ENCODE measurements at places on chromosomes 5 and 9.

DNA sequence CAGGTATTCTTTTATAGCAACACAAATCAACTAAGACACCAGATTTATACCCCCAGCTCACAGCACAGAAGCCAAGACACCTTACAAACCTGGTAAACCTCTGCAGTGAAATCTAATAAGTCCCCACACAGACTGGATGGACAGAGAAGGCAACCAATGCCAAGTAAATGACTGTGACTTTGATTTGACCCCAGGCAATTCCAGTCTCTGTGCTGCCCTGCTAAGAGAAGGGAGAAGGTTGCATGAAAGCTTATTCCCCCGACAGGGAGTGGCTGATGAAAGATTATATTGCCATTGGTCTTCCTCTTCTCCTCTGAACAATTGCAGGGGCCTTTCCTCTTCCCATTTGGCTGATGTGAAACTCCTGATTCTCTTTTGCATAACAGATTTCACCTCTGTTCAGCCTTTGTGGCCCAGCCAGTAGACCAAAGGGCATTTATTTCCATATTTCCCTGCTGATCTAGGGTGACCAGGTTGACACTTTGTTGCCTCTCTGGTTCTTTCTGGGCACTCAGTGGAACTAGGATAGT lies 107.6 kb downstream of the ADRB2 start:
- DNase-seq = no peak

GRCh38 chr9:77807846-77808750 lies 160.0 kb upstream of the GNA14 start:
- no peak for DNase-seq

- DNase-seq = no peak
Observed at GRCh38 chr5:115050866-115051265, 118.8 kb downstream of the TRIM36 start.

DNA sequence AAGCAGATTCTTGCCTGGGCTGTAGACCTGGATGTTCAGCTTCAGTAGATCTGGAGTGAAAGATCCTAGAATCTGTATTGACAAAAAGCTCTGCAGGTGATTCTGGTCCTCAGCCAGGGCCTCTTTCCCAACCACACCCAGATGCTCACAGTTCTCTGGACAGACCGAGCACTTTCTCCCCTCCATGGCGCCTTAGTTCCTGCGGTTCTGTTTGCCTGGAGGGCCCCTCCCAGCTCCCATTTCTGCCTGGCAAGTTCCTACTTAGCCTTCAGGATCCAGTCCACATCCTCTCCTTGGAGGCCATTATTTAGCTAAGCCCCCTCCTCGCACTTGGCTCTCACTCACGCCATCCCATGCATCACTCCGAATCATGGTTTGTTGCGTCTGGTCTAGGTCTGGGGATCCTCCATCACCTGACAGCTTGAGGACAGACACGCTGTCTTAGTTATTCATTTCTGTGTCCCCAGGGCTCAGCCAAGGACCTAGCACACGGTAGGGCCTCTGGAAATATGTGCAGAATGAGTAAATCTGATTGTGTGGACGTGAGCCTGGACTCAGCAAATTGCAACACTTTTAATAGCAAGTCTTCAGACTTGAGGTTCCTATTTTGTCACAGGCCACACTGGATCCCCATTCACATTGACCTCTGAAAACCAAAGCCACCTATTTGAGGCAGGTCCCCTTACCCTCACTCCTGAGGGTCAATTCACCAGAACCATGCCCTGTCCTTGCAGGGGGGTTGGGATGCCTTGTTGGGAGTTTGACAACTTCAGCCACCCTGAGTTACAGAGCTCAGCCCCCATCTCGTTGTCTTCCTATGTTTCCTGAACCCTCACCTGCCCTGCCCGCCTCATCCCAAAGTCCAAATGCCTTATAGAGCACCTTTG lies 50.7 kb downstream of the COL15A1 start:
- no peak for DNase-seq

GRCh38 chr5:88090506-88090905 lies 178.1 kb downstream of the TMEM161B start:
- no peak for DNase-seq

DNA sequence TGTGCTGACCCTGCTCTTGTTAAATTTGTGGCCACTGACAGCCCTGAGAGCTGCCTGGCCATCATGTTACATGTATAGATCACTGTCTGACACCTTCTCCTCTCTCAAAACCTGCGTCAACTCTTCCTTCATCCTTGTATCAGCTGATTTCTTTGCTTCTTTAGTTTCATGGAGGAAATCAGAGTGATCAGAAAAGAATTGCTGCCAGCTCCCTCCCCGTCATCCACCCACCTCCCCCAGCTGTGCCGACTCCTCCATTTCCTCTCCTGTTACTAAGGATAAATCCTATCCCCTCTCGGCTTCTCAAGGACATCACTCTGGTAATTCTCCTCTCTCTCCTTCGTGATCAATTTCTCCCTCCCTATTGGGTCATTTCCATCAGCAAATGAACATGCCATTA lies 108.9 kb downstream of the ICE1 start:
- DNase-seq = no peak

DNA sequence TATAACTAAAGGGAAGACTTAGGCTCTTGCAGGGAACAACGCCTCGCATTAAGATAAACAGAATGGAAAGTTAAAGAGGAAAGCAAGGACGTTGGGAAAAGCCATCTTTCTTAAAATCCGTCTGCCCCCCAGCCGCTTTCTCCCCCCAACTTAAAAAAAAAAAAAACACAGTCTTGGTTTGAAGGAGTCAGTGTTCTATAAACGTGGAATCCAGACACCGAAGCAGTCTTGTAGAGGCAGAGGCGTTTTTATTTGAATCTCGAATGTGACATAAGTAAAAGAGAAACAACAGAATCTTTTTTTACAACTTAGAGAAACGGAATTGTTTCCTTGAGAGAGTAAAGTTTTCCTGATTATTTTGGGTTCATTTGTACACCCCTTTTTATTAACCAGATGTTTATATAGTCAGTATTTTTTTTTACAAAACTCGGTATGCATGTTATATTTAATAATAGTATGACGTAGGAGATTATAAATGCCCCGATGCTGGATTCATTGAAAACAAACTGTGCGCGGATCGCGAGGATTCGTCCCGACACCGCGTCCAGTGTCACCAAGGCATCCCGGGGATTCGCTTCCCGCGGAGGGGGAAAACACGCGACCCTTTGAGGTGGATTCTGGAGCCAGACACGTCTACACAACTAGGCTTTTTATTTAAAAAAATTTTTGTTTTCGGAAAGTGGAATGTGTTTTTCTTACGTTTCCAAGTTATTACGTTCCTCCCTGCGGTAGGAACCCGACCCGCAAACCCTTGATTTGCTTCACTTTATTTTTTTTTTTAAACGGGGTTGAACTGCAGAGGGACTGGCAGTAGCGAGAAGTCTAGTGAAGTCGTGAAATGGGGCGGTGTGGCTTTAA lies 6.7 kb downstream of the PTCH1 start:
- DNase-seq = peak; percentile 40

GRCh38 chr9:98834386-98834785 lies 26.9 kb downstream of the GALNT12 start:
- DNase-seq = no peak

- DNase-seq = no peak
Observed at GRCh38 chr5:62600560-62601252, 22.1 kb downstream of the LRRC70 start.

DNA sequence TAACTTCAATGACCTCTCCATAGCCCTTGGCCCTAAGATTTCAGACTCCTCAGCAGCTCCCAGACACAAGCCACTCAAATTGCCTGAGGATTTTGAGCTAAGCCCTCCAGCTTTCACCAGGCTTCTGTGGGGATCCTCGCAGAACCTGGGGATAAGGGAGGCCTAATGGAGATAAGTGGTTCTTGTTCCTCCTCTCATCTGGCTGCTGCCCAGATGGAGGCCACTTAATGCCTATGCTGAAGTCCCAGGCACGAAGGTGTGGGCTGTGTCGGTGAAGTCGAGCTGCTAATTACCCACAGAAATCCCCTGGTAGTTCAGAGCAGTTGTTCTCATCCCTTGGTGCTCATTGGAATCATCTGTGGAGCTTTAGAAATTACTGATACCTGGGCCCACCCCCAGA lies 10.3 kb upstream of the FAT2 start:
- no peak for DNase-seq

- peak; percentile 3 for DNase-seq
Observed at GRCh38 chr5:155943516-155944407, 383.2 kb upstream of the SGCD start.

DNA sequence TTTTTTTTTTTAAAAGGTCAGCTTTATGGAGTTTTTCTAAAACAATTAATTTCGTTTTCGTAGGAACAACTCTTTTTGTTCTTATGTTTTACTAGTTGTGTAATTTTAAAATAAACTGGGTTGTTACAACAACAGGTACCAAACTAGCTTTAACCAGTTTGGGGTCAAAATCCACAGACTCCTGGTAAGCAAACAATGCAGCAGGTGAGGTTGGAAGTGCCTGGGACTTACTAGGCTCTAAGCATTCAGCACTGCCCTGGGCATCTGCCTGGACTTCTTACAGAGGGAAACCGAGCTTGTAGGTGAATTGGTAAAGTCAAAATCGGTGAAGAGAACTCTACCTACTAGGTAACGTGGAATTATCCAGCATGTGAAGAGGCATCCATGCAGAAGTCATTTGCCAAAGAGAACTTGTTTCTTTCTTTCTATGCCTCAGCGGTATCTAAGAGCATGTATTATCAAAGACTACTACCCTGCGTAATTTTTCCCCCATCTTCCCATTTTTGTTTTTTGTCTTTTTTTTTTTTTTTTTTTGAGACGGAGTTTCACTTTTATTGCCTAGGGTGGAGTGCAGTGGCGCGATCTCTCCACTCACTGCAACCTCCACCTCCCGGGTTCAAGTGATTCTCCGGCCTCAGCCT lies 145.4 kb downstream of the KCTD16 start:
- no peak for DNase-seq

- DNase-seq = no peak
Observed at GRCh38 chr5:64145216-64145895, 20.3 kb upstream of the RNF180 start.

- DNase-seq = no peak
Observed at GRCh38 chr9:128120061-128120740, 7.3 kb downstream of the PTGES2 start.

DNA sequence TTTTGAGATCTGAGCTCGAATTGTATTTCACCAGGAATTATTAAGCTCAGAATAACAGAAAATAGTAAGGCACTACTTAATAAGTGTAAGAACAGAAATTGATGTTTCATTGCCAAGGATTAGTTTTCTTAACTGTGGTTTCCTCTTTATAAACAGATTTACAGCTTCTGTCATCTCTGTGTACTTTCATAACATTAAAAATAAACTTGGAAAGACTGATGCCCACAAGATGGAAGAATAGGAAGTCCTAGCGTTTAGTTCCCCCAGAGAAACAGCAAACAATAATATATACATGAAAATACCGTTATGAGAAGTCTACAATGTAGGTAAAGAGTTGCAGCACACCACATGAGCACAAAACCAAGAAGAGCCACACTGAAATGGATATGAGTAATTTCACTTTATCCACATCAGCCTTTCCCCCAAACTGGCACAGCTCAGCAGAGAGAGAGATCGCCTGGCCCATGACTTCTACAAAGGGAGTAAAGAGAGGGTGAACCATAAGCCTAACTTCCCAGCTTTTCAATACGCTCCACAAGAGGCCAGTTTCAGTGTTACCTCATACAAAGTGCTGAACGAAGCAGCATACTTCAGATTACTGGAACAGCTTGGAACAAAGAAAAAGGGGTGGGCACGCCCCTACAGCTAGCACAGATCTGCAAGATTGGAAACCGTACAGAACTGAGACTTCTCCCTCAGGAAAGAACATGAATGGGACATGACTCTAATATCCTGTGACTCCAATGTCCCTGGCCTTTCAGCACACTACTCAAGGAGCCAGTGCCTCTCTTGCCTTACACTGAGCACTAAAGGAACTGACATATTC lies 75.4 kb downstream of the EMB start:
- DNase-seq = no peak

GRCh38 chr5:1936413-1936812 lies 53.7 kb upstream of the IRX4 start:
- DNase-seq = no peak

DNA sequence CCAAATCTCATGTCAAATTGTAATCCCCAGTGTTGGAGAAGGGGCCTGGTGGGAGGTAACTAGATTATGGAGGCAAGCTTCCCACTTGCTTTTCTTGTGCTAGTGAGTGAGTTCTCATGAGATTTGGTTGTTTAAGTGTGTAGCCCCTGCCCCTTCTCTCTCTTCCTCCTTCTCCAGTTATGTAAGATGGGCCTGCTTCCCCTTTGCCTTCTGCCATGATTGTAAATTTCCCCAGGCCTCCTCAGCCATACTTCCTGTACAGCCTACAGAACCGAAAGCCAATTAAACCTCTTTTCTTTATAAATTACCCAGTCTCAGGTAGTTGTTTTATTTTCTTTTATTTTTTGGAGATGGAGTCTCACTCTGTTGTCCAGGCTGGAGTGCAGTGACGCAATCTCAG lies 18.2 kb upstream of the TXNDC8 start:
- no peak for DNase-seq

DNA sequence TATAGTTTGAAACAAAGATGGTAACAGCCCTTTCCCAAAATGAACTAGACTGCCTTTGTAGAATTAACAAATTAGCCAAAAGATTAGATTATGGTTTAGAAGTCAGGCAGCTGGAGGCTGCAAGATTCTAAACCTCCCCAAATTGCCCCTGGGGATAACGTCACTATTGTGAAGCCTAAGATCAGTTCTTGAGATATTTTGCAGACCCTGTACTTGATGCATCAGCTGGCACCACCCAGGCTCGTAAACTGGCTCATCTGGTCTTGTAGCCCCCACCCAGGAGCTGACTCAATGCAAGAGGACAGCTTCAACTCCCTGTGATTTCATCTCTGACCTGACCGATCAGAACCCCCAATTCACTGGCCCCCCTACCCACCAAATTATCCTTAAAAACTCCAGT lies 4.2 kb upstream of the SOWAHA start:
- DNase-seq = no peak

DNA sequence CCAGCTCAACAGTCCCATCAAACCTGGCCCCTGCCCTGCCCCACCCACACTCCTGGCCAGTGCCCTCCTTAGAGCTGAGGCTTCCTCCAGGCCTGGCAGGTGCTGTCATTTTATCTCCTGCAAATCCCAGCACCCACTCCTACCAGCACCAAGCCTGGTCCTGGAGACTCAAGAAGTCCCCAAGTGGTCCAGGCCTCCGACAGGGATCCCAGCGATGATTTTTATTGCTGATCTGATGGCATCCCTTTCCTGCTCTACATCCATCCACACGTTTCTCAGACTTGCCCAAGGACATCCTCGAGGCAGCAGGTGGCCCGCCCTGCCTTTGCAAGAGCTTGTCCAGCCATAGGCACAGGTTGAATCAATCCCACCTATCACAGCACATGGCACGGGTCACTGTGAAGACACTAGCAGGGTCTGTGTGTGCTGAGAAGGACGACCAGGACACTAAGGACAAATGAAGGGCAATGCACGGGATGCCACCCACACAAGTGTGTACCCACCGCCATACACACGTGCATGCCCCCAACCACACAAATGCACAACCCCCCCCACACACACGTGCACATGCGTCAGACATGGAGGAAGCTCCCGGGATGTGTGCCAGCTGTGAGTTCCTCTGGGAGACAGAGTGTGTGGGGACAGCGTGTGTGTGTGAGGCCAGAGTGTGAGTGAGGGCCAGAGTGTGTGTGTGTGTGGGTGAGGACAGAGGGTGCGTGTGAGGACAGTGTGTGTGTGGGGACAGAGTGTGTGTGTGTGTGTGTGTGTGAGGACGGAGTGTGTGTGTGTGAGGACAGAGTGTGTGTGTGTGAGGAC lies 62.4 kb upstream of the UBAC1 start:
- peak; percentile 37 for DNase-seq

Measured in ELR (cell line).